ENCODE measurements at places on chromosomes 4 and X.

GRCh38 chr4:5758741-5759140 is 47.7 kb downstream of the EVC start:
- no peak for DNase-seq

DNA sequence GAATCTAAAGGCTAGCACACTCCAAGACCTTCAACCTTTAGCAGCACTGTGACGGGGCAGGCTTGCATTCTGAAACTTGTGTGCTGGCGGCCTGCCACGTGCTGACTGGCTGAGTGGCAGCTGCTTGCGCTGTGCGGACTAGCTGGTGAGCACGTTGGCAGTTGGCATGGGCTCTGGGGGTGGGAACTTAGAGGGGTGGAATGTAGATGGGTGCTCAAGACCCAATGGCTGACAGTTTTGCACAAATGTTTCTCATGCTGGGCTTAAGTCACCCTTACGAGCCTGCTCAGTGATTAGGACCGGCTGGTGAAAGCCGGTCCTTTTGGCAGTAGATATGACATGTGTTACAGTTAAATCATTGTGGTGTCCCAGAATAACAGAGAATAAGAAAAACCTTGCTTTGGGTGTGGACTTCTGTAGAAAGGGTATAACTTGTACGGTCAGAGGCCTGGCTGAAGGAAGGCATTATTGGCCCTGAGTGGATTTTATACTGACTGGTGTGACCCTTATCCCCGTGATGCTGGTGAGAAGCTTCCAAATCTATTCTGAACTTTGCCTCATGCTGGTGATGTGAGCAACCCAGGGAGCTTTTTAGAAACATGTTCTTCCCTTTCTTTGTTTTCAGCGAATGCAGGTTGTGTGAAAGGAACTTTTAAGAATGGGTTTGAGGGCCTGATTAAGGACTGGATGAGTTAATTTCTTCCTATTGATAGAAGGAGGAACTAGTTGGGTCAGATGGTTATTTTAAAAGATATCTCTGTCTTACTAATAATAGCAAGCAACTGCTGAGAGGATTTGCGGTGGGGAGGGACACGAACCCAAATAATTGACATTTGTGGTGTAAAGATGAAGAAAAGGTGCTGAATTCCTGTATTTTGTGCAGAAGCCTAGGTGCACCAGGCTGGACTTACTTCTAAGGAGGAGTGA is 107.4 kb upstream of the SLC4A4 start:
- no peak for DNase-seq

DNA sequence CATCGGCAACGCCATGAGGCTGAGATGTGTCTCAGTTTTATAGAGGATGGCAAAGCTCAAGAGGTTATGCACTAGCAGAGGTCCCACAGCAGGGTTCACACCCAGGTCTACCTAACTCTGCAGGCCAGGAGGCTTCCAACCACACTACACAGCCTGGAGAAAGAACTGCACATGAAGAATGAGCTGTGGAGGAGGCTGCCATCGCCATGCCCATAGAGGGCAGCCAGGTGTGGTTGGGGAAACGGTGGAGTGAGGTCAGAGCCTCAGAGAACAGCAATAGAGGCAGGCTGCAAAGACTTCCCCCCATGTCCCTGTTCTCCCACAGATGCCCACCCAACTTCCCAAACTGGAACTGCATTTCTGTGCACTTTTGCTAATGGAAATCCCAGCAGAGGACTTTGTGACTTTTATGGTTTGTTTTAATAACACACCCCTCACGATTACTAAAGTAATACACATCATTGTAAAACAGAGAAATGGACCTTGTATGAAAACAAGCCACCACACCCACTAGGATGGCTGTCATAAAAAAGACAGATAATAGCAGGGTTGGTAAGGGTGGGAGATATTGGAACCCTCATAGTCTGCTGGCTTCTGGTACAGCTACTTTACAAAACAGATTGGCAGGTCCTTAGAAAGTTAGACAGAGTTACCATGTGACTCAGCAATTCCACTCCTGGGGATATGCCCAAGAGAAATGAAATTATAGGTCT is 58.9 kb upstream of the PROM1 start:
- DNase-seq = no peak

DNA sequence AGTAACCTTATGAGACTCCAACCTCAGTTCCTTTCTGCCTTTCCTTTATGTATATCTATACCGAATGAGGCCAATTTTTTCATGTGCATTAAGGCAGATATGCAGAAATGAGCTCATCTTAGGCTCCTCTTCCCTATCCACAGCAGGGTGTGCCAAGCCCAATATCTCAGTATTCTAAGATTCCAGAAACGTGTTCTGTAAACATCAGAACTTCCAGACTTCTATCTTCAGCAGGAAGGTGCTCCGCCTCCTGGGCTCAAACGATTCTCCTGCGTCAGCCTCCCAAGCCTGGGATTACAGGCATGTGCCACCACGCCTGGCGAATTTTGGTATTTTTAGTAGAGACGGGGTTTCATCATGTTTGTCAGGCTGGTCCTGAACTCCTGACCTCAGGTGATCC is 31.0 kb upstream of the CCNG2 start:
- no peak for DNase-seq

DNA sequence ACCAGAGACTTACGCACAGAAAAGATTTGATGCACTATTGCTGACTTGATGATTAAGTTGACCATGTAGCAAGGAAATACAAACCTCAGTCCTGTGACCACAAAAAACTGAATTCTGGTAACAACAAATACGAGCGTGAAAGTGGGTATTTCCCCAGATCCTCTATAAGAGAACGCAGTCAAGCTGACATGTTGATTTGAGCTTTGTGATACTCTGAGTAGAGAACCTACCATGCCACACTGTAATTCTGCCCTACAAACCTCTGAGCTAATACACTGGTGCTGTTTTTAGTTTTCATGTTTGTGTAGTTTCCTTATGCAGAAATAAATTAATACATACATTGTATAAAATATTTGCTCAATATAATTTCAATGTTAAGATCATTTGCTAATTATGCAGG is 565.6 kb upstream of the EPHA5 start:
- no peak for DNase-seq

DNA sequence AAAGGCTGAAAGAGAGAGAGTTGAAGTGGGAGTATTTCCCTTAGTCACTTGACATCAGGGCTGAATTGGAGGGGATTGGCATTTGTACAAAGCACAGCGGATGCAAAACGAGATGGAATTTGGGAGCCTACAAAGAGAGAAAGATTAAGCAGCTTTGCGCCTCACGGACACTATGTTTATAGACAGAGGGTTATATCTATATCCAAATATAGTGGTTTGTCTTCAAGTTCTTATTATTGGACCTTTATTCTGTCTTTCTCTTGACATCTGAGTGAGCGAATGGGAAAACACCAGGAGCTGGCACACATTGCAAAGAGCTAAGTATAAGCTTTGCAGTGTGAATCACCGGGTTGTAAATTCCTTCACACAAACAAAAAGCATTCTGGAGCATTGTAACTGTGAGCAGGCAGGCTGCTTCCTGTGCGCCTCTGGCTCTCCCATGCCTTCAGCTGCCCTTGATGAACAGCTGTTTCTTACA is 500.2 kb downstream of the STIM2 start:
- no peak for DNase-seq

DNA sequence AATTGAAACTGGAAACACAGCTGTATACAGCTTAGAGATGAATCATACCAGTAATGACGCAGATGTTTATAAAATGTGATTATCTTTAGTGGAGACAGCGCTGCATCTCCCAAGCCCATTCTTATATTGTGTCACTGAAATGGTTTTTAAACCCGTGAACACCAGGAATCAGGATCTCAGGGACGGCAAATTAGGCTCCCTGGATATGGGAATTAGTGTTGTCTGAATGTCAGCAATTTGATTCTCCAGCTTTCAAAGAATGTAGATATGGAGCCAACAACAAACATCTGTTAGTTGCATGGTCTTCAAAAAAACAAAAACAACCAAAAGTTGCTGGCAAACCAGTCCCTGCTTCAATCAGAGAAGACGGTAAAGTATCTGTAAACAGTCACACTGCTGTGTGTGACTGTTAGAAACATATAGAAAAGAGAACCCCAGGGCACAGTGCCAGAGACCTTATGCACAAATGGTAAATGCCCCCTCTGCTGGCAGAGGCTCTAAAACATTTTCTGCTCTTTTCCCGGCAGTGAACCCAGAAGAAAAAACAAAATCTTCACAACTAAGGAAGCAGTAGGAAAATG is 351.9 kb upstream of the FTHL17 start:
- no peak for DNase-seq

- no peak for DNase-seq
Observed at GRCh38 chrX:117973110-117973807, 143.4 kb downstream of the KLHL13 start.

DNA sequence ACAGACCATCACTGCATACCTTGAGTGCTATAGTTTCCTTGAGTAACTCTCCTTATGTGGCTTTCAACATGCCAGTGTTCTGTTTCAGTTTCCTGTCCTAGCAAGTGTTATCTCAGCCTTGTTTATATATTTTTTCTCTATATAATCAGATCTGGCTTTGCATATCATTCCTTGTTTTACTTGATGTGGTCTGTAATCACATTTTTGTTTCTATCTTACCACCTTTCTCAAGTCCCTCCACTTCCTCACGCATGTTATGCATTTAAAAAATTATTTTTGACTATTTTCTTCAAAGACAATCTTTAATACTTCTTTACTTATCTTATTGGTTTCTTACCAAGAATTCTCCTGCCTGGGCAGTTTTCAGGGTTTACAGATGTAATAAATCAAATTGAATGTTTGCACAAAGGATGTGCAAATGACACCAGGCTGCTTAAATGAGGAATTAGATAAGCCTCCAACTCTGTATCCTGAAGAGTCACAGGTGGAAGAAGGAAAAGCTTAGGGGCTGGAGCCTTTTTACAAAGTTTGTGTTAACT is 351.2 kb downstream of the BMPR1B start:
- DNase-seq = no peak

- no peak for DNase-seq
Observed at GRCh38 chr4:183755596-183755995, 96.5 kb downstream of the TRAPPC11 start.

- DNase-seq = peak; percentile 32
Observed at GRCh38 chr4:7564242-7564641, 129.5 kb upstream of the PSAPL1 start.

- DNase-seq = peak; percentile 6
Observed at GRCh38 chr4:72505314-72505744, 63.7 kb downstream of the ADAMTS3 start.

GRCh38 chr4:14749910-14750309 is 252.4 kb upstream of the CPEB2 start:
- no peak for DNase-seq

DNA sequence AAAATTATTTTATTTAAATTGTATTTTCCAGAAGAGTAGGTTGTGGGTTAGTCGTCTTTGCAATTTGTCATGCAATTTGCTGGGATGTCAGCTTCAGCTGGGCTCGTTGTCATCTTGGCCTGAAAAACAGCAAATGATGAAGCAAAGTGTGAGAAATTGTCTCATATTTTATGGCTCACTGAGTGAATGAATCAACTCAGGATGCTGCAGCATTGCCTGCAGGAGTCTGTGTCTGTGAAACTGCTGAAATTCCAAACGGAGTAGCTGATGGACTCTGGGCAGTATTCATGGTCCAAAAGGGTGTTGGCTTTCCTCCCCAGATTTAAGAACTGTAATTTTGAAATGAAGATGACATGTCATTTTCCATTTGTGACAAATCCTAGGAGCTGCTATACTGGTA is 37.2 kb downstream of the CXCL8 start:
- no peak for DNase-seq

DNA sequence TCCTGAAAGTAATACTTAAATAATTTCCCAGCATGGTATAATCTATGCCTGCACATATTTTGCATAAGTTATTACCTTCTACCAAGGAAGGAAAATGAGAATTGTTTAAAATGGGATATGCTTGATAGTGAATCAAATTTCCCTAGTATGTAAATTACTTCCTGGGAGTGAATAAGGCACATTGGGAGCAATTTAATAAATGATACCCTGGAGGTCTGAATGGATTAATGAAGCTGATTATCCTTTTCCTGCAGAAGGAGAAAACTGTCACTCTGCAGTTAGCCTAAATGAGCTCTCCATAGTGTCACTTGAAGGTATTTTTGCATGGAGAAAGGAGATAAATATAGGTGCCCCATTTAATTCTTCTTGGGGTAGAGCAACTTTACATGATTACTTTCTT is 2212.0 kb downstream of the PCDH7 start:
- no peak for DNase-seq

Data from NCI-H2029 (cell line).